Umbilical cord (tissue), 2 donors: ENCODE measurements at places on chromosomes 3 and 15. TPM values are rescaled to one million over a fixed set of nuclear protein-coding genes. Genes with fewer than 3 reads are reported as not detected.

Gene ALPK3
- 7.9 TPM for total RNA-seq

Gene MESP2
- total RNA-seq: not detected

GRCh38 chr3:83601704-83602103, 1357.1 kb upstream of the CADM2 start:
- DNase-seq: no peak

DNA sequence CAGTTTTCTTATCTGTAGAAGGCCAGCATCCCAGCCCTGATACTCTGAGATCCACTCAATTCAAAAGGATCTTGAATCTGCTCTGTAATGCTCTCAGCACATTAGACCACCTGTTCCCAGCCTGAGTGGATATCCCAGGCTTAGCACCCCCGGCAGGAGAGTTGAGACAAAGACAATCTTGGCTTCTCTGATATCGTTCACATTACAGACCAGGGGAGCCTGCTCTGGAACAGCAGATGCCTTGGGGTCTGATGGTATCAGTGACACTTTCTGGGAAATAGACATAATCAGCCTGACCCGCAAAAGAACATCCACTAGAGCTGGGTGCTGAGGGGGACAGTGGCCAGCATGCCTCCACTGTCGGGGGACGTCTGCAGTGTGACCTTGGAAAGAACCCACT, 70.6 kb downstream of the BDH1 start:
- no peak for DNase-seq

Gene NUDT16
- total RNA-seq: 10.6 TPM

DNA sequence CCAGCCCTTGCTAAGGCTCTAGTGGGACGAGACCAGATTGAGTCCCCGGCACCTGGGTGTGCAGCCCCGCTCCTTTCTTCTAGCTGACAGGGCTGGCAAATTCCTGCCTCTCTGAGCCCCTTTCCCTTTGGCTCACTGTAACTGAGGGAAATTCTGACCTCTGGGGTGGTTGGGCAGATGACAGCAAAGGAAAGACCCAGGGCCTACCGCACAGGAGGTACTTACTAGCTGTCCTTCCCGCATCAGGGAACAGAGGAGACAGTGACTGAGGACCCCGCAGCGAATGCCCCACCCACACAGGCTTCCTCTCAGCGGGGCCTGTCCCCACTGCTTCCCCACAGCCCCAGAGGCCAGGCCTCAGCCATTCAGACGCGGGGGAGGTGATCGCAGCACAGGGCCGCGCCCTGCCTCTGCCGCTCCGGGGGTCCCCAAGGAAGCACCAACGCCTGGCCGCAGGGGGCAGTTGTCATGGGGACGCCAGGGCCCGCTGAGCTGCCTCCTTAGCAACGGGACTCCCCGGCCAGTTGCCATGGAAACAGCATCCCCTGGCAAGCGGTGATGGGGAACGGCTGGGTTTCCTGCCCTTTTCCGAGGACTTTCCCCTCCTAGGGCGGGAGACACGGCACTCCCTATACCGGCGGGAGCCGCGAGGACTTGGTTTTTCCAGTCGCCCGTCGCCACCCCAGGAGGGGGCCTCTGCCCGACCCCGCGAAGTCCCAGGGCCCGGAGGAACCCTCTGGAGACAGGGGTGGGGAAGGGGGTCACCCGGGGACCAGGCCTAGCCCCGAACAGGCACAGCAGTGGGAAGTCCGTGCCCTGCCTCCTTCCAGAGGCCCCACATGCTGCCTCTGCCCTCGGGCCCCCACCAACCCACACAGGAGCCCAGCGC, 50.1 kb downstream of the HCN4 start:
- no peak for DNase-seq

DNA sequence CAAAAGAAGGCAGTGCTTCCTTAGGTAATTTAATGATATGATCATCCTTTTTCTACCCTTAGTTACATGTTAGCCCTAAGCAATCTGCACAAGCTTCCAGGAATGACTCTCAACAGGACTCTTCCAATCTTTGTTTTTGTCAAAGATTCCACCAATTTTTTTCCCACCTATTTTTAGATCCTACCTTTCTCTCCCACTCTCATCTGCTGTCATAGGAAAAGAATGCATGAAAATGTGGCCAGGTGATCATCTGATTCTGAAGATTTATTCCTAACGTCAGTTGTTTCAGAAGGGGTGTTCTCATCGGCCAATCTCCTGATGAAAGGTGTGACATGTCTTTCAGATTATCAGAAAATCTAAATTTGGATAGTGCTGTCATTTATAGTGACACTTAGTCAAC, 7.2 kb downstream of the CCDC54 start:
- DNase-seq: no peak
